ENCODE measurements at places on chromosomes 7 and 10.

DNA sequence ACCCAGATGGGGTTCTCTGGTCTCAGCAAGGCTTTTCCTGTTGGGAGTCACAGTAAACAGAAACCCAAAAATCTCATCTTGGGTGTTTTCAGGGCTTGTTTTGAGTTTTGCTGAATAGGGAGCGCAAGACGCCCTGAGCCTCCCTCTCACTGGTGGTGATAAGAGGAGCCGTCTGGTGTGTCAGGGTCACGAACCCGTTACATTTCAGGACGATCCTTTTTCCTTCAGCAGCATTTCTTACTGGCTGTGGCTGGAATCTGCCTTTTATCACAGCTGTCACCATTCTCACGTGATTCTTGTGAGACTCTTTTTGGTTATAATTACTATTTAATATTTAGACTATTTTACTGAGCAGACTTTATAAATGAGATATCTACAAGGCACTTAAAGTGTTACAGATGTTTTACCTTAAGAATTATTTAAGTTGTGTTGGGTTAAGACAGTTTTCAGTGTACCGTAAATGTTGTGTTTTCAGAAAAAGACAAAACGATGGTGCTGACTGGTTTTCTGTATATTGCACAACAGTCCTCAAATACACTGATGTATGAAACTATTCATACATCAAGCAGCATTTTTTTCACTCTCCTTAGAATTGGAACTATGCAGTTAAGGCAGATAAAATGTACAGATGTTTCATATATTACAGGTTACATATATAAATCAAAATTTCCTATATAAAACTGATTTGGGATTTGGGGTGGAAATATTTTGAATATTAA lies 2.2 kb upstream of the GET4 start:
- DNase-seq, result no peak

- DNase-seq, result no peak
These were observed 73.2 kb upstream of the PDK4 start for GRCh38 chr7:95669513-95669912.

DNA sequence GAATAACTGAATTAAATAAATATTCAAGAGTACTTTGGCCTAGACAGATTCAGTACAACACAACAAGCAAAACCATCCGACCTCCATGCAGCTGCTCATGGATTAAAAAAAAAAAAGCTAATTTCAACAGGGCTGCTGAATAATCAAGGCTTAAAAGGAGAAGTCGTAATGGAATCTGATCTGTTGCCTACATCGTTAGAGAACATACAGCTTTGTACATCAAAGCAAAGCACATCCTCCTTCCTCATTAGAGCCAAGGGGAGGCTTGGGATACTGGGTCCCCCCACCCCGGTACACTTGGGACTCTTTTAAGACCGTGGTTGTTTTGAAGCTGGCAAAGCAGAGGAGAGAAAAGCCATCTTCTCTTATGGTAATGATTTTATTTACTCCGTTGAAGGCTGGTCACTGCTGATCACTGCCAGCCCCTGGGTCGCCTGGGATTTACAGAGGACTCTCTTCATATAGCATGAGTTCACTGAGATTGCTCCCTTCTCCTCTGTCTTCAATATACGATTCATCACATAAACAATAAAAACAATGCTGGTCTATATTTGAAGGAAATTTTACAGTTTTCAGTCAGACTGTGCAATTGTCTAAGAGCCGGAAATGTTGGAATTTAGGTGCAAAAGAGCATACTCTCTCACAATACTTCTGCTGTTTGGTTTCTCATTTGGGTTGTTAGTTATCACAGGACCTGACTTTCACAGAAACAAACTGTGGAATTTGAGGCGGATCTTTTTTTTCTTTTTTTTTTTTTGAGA lies 148.8 kb downstream of the FAM107B start:
- no peak for DNase-seq

DNA sequence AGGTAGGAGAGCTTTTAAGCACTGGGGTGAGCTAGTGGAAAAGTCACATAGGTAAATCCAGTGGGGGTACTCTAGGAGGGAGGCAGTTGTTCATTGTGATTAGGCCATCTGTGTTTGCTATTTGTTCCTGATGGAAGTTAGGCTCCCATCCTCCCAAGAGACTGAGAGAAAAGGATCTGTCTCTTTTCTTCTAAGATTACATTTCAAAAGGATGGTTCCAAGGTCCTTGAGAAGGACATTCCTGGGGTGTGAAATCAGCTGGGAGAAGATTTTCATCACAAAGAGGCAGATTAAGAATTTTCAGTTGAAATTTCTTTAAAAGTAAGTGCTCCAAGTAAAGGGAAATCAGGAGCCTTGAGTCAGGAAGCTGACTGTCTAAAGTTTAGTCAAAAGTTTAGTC lies 210.8 kb upstream of the CSTF2T start:
- no peak for DNase-seq

GRCh38 chr7:5423976-5424748 lies 528 bp upstream of the TNRC18 start:
- no peak for DNase-seq

DNA sequence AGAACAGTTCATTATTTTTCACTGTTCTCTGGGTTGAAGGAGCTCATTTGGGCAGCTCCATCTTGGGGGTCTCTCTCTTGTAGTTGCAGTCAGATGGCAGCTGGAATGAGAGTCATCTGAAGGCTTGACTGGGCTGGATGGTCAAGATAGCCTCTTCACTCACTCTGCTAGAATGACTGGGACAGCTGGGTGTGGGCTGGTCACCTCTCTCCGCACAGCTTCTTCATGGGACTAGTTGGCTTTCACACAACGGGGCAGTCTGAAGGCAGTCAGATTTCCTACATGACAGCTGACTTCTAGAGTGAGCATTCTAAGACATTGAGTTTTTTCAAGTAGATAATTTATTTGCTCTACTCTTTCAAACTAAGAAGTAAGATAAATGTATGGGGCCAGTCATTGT lies 13.1 kb downstream of the PLEKHA1 start:
- DNase-seq, result no peak

GRCh38 chr10:2202401-2202800 lies 465.1 kb upstream of the ADARB2 start:
- DNase-seq, result no peak

GRCh38 chr10:3896161-3896560 lies 111.2 kb upstream of the KLF6 start:
- no peak for DNase-seq

GRCh38 chr10:35592441-35592840 lies 12.7 kb upstream of the GJD4 start:
- no peak for DNase-seq

DNA sequence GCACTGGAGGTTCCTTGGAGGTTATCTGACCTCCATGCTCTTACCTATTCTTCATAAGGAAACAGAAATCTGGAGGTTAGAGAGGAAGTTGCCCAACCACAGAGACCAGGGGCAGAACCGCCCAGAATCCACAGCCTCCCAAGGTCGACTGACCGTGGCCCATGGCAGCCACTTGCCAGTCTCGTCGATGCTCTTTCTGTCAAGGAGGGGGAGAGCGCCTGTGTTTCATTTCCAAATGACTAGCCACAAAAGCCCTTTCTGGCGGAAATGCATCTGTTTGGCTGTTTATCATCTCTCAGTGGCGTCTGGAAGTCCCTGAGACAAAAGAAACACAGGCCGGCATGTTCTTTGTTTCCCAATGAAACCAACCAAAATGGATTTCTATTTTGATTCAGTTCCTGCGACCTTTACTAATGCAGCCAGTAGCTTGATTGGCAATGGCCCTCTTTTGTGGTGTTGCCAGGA lies 2.9 kb downstream of the RAMP3 start:
- DNase-seq, result peak; percentile 39

DNA sequence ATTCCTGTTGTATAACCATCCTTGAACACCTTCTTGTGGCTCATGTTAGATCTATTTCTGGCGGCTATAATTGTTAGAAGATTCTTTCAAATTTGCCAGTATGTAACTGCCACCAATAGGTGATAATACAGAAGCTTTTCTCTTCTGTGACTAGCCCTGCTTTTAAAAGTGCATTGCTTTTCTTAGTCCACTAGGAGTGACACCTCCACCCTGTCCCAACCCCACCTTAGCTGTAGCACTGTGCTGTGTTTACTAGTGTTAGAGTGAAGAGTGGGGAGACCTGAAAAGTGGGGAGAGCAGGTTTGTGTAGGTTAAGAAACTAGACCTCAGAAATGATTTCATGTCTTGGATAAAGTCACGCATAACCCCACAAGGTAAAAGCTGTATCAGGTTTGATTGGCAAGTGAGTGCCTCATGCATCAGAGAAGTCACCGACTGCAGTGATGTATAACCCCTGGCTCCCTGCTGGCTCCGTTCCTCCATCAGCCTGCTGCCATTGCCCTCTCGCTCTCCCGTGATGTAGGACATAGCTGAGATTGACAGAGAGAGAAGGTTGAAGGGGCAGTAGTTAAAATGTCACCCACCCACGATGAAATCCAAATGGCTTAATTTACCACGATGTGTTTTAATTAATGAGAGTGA lies 12.5 kb downstream of the NPVF start:
- DNase-seq, result no peak

- no peak for DNase-seq
These were observed 834 bp downstream of the CDH23 start for GRCh38 chr10:71397296-71398212.

DNA sequence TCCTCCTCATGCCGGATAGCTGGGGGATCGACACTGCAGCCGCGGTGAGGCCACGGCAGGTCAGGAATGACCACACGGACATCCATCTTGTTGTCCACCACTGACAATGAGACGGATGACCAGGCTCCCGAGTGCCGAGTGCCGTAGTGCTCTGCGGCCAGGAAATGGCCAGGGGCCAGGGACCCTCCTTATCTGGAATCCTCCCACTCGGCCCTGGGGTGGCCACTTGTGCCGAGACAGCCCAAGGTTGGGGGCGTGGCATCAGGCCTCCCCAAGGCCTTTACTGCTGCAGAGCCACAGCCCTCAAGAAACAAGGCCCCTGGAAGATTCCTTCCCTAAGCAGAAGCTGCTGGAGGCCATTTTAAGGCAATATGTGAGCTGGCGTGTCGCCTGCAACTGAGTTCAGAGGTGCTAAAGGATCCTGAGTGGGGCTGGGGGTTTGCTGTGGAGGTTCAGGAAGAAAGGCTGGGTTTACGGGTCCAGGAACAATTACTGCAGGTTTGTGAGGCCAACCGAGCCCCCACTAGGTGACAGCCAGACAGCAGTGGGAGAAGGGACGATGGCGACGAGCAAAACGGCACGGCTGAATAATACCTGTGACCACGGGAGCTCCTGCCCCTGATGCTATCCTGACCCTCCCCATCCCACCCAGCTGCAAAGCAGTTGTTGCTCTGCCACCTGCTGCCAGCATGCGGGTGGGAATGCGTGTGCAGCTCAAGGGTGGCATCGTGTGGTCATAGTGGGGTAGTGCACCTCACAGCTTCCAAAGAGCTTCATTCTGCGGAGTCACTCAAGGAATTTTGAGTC lies 31.6 kb upstream of the LEP start:
- DNase-seq, result peak; percentile 59

- DNase-seq, result no peak
These were observed 249.0 kb downstream of the TNS3 start for GRCh38 chr7:47332681-47333553.

DNA sequence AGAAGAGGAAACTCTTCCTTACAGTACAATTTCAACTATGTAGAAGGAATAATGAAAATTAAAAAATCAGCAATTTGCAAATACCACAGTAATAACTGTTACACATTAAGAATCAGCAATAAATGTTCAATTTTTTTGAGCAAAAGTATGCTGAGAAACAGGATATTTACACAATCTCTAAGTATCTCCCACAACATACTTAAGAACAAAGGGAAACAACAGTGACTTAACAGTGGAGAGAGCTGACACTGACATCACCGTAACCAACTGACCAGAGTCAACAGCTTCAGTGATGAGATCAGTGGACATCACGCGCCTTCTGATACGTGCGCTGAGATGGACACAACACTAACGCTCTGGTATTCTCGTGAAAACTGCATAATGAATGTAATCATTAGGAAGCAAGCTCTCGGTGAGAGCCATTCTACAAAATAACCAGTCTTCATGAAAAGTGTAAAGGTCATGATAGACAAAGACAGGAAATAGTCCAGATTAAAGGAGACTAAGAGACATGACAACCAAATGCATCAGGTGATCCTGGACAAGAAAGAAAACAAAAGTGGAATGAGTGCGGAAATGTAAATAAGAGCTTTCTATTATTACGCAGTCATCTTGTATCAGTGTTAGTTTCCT lies 82.6 kb downstream of the PIP4K2A start:
- DNase-seq, result no peak

DNA sequence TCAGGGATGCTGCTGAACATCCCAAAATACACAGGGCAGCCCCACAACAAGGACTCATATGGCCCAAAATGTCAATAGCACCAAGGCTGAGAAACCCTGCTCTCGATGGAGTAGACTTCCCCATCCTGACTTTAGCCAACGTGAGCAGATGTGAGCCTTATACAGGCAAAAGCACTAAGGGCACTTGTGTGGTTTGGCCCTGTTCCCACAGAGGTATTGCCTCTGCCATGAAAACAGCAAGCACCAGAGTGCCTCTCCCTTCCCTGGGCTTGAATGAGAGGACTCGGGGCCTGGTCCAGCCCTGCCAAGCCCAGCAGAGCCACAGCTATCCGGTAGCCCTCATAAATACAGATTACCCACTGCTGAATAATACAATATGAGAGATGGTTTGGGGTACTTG lies 47.5 kb downstream of the ACSM6 start:
- no peak for DNase-seq

- no peak for DNase-seq
These were observed 43.7 kb upstream of the WAC start for GRCh38 chr10:28489206-28489605.

- no peak for DNase-seq
These were observed 221.3 kb upstream of the FRMD4A start for GRCh38 chr10:14552015-14552414.

DNA sequence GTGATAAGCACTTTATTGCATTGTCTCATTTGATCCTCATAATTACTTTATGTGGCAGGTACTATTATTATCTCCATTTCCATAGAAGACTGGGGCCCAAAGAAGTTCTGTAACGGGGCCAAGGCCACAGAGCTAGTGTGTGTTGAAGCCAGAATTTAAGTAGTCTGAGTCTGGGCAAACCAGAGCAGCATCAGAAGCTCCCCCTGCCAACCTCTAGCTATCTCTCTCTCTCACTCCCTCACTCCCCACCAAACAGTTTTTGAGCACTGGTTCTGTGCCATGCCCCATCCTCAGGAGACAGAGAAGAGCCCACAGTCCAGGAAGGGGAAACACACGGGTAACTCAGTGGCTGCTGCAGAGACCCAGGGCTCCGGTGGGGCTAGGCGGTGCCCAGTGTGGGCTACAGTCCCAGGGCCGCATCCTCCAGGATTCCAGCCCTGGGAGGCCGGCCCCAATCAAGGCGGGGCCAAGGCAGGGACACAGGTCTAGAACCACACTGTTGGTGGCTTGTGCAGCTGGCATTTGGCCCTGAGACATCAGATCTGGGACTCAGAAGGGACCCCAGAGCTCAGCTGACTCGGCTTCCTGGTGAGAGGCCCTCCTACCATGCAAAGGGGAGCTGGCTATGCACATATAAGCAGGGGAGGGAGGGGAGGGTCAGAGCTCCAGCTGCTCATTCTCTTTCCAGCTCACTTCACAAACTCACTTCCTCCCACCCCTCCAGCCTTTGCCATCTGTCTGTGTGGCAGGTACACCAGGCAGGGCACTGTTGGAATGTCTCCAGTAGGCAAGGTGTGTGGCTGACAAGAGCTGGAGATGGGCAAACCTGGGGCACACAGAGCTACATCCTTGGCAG lies 34.4 kb downstream of the COL13A1 start:
- DNase-seq, result no peak

- no peak for DNase-seq
These were observed 5.5 kb upstream of the CTBP2 start for GRCh38 chr10:125165584-125166573.
